ENCODE measurements at places on chromosomes 6 and 20.

- DNase-seq, result no peak
Measured at GRCh38 chr6:149477544-149477943, 7.3 kb downstream of the ZC3H12D start.

DNA sequence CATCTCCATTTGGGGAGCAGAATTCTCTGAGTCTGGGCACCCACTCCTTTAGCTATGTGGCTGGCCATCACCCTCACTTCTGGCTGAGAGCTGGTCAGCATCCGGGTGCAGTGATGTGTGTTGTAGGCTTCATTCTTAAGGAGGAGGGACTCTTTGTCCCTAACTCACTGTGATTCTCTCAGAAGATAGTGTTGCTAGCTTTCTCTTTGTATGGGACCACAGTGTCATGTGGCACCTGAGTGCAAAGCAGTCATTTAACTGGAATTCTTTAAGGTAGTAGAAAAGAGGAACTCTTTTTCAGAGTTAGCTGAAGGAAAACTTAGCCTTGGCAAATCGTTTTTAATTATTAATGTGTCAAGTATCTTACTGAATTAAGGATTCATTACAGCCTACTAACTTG lies 165.9 kb downstream of the JARID2 start:
- no peak for DNase-seq

DNA sequence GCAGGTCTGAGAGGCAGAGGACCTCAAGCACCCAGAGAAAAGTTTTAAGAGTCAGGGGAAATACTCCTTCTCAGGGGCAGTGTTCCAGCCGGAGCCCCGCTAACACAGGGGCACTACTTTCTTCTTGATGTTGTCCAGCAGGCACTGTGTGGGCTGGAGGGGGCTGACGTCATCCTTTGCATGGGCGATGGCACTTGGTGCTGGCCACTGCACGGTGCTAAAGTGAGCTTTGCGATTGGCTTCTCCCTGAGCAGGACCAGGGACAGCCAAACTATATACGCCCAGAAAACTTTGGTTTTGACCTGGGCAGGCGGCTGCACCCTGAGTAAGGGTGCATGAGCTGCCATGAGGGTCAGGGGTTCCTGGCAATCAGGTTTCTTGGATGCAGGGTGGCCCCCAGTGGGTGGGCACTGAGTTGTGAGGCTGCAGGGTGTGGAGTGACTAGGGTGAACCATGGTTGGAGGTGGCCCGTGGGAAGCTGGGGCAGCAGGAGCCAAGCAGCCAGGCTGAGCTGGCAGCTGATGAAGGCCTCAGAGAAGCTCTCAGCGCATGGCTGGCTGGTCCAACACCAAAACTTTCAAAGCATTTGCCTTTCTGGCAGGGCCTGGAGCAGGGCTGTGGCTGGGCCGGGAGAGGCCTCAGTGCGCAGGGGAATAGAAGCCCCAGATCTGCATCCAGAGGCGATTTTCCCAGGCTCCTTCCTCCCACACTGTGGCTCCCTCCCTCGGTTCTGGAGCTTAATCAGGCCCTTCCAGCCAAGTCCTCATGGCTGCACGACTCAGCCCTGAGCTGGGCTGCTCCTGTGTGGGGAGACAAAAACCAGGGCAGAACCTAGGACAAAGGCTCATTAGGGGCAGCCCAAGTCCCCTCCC lies 18.3 kb downstream of the MRPS18A start:
- DNase-seq, result no peak

GRCh38 chr6:76792394-76792793 lies 670.9 kb downstream of the HTR1B start:
- DNase-seq, result no peak

DNA sequence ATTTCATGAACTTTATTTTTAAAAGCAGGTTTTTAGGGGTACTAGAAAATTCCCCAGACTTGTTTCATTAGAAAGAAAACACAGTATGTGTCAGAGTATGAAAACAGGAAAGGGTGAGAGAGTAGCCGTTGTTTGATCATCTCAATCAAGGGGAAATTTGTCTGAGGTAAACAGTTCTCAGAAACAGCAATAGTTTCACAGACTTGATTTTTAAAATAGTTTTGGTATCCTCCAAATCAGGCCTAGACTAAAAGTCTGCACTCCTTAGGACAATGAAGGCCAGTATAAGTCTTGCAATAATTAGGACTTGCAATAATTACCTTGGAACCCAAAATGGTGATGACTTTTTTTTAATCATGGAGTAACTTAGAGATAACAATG lies 176.6 kb upstream of the TAB2 start:
- no peak for DNase-seq

DNA sequence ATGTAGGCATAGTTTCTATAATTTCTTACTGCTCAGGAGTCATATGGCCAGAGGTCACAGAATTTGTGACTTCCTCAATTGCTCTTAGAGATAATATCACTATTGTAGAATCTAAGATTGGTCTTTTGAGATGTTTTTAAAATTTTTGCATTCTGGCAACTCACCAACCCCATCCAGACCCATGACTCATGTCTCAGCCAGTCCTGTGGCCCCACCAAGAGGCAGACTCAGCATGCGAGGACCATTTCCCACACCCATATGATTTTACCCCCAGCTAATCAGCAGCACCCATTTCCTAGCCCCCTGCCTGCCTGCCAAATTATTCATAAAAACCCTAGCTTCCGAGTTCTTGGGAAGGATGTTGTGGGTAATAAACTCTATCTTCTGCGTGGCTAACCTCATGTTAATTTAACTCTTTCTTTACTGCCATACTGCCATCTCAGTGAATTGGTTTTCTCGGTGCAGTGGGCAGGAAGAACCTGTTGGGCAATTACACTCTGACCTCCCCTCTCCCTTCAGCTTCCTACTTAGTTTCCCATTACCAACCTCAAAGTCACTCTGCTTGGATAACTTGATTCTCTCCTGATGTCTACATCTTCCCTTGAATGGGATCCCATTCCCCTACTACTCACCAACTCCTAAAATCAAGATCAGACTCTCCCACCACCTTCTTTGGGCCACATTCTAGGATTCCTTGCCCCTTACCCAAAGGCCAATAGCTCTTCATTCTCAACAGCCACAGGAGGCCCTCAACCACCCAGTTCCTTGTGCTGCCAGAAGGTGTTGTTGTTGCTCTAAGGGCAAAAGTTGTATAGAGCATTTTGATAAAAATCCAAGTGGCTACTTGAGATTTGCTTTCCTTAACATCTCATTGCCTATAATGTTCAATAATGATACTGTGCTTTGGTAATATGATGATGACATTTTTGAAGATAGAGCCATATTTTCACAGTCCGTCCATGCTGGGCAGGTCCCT lies 16.2 kb upstream of the IYD start:
- no peak for DNase-seq

DNA sequence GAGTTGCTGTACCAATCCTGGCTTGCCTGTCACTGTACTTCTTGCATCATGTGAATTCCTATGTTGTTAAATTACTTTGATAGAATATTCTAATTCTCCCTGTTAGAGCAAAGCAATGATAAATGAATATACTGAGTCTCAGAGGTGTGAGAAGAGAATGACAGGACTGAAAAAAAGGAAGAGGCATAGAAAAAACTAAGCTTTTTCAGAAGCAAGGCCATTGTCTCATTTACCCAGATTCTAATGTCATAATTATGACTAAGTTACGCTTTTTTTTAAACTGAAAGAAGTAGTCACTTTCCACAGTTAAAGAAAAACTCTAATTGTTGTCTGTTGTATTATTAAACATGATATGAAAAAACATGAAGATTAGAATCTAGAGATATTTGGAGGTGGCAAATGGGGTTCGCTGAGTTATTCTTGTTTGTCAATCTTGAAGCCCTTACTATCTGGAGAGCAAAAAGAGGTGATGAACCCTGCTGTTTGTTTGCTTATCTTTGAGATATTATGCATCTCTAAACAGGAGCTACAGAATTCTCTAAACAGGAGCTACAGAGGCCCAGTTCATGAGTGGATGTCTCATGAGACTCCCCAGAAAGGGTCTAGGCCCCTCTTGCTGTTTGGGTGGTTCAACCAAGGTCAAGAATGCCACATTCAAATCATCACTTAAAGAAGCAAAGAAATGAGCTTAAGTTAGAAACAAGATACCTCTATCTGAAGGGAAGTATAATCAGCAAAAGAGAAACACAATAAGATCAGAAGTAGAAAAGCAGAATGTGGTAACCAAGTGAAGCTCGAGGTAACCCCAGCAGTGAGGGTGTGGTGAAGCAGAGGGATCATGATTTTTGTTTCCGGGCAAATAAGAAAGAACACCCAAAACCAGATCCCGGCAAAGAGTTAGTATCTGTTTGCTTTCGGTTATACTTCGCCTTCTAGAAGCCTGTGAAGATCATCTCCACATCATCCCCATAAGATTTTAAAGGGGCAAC lies 33.3 kb upstream of the THEMIS start:
- no peak for DNase-seq

DNA sequence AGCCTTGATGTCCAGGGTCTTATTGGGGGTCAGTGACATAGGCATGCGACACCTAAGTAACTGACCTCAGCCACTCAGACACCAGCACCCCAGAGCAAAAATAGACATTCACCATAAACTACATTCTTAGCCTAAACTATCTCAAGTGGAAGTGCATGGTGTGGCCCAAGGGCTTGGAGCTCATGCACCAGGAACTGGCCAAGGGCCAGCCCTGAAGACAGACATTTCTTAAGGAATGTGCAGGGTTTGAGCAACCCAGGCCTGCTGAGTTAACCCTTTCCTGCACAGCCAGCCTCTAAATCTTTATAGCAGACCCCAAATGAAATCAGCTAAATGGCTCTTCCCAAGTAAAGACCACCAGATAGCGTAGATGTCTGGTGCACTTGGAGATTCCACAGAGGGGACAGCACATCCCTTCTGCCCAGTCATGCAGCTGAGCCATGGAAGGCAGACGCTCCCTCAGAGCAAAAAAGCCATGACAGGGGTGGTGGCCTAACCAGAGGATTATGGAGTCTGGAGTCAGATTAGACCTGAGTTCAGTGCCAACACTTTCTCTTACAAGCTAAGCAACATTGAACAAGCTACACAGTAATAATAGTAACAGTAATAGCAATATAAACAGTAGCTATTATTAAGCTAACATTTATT lies 222.6 kb downstream of the ZMYND8 start:
- DNase-seq, result no peak

- DNase-seq, result no peak
Measured at GRCh38 chr20:54308804-54309203, 100.9 kb downstream of the PFDN4 start.

- DNase-seq, result no peak
Measured at GRCh38 chr20:52493171-52493721, 301.7 kb upstream of the ZFP64 start.

DNA sequence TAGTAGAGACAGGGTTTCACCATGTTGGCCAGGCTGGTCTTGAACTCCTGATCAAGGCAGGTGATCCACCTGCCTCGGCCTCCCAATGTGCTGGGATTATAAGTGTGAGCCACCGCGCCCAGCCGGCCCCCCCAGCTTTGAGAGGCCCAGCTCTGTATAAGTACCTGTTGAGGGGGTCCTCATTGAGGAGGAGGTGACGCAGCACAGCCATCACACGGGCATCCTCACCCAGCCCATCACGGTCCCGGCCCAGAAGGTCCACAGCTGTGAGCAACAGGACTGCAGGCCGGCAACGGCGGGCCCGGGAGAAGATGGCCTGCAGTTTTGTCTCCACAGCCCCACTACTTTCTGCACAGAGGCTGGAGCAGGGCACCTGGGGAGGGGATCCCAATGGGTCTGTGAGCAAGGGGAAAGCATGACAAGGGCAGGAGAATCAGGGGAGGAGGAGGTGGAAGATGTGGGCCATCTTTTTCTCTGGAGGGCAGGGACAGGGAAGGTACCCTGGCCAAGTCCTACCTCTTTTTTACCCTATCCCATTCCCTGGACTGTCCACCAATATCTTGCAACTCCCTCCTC lies 7.7 kb downstream of the GNMT start:
- DNase-seq, result no peak

- no peak for DNase-seq
Measured at GRCh38 chr6:161355696-161356095, 81.8 kb upstream of the AGPAT4 start.

DNA sequence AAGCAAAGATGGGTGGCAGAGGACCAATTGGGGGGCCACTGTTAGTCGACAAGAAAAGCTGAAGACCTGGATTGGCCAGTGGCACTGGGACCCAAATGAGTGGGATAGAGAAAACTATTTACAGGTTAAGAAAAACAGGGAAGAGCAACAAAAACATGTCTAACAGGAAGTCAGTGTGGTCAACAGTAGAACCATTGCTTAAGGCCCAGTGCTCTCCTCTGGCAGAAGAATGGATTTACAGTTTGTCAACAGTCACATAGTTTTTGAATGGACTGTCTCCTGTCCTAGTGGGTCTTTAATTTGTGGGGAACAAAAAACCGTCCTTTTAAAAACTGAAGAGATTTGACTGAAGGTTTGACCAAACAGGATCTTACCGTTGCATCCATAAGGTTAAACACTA lies 12.1 kb upstream of the WTAP start:
- DNase-seq, result no peak

DNA sequence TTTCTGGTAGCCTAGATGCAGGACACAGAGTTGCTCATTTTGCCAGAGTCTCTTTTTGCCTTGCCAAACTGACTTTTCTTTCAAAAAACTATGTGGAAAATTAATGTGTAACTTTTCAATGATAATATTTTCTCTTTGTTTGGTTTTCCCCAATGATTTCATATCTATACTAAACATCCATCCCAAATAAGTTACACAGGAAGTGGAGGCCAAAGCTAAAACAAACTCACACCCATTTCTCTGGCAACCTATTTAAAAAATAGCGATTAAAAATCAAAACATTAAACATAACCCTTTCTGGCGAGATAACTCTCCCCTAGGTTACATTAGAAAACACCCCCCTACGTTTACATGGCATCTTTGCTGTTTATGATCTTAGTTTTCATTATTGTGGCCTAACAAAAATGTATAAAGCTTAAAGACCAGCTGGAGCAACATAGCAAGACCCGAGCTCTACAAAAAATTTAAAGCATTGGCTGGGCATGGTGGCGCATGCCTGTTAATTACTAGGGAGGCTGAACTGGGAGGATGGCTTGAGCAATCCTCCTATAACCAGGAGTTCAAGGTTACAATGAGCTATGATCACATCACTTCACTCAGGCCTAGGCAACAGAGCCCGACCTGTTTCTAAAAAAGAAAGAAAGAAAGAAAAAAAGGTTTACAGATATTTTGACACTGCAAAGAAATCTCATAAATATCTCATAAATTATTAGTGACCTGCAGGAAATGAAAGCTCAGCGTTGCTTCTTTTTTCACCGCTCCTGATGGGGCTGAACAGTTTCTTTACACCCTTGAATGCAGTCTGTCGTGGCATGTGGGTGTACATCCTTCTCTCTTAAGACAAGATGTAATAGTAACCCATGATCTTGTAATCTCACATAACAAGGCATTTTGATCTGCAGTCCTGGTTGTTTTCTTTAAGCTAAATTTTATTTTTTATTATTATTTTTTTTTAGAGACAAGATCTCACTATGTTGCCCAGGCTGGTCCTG lies 32.8 kb upstream of the CEP85L start:
- no peak for DNase-seq

GRCh38 chr6:37277001-37277409 lies 19.1 kb upstream of the TMEM217 start:
- no peak for DNase-seq

Data from GM12892 (cell line).